ENCODE measurements at places on chromosomes 4 and X.

DNA sequence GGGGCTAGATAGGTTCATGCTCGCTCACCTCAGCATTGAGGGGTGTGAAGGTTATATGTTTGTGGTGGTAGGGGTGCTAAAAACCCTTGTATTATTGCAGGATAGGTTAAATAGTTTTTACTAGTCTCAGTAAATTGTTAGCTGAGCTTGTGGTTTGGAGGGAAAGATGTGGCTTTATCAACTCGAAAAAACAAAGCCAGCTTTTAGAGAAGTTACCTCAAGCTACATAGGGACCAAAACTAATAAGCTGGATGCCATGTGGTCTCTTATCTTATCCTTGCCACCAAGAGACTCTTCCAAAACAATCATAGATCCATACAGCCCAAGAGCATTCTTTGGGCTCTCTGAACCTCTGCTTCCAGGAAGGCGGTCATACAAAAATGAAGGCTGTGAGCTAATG lies 29.2 kb downstream of the MSN start:
- DNase-seq, result no peak

- DNase-seq, result no peak
Measured at GRCh38 chr4:148442832-148443511, 758 bp upstream of the NR3C2 start.

GRCh38 chr4:108327642-108328382 lies 159.1 kb upstream of the LEF1 start:
- no peak for DNase-seq

- no peak for DNase-seq
Measured at GRCh38 chrX:36963069-36963808, 44.9 kb upstream of the FAM47C start.
